ENCODE measurements at places on chromosomes 1 and 21.

- no peak for DNase-seq
Measured at GRCh38 chr1:209222826-209223225, 360.7 kb upstream of the CAMK1G start.

GRCh38 chr1:91120936-91121335, 99.1 kb upstream of the ZNF644 start:
- DNase-seq, result peak; percentile 26

- peak; percentile 50 for DNase-seq
Measured at GRCh38 chr1:181127898-181128453, 39.5 kb downstream of the IER5 start.

GRCh38 chr1:175443332-175443731, 250.8 kb upstream of the KIAA0040 start:
- no peak for DNase-seq

DNA sequence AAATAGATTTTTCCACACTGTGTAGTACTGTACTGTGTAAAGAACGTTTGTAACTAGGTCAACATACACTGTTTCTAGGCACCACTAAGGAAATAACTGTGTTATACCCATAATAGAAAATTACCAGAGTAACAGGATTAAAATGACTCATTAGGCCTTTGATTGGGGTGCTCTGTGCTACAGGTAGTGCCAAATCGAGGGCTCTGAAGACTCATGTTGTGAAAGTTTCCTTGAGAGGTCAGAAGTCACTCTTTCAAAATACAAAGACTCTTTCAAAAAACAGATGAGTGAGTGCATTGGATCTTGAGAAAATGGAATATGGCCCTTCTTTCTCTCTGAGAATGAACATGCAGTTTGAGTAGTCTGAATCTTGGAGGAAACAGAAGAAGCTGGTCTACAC, 143.0 kb downstream of the MRPL39 start:
- DNase-seq, result no peak

DNA sequence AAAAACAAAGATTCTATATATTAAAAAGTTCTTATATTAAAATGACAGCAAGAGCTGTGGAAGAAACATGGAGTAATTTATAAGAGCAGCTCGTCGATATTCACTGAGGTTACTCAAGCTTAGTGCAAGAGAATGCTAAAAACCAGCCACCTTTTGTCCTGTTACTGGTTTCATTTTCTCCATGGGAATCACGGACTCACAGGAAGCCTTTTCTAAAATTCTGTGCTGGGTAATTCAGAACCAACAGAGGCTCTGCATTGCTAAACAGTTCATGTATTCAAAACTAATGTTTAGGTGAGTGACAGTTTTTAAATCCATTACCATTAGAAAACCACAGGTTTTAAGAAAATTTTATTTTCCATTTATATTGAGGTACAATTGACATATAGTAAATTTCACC, 147.8 kb upstream of the MAP1LC3C start:
- DNase-seq, result no peak

DNA sequence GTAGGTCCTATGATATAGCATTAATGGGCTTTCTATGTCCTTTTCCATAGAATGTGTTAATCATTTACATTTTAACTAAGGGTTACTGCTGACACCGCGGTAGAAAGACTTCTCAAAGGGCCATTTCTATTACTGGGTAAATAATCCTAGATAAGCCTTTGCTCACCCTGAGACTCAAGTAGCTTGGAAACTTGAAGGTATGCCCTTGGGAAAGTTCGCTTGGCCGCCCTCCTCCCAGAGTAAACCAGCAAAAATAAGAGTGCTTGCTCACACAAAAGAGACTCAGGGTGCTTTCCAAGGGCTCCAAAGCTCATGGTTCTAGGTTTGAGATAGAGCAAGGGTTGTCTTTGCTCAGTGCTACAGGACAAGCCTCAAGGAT, 85.8 kb upstream of the TMPRSS2 start:
- no peak for DNase-seq

GRCh38 chr1:203439131-203439730, 36.4 kb upstream of the PRELP start:
- no peak for DNase-seq

DNA sequence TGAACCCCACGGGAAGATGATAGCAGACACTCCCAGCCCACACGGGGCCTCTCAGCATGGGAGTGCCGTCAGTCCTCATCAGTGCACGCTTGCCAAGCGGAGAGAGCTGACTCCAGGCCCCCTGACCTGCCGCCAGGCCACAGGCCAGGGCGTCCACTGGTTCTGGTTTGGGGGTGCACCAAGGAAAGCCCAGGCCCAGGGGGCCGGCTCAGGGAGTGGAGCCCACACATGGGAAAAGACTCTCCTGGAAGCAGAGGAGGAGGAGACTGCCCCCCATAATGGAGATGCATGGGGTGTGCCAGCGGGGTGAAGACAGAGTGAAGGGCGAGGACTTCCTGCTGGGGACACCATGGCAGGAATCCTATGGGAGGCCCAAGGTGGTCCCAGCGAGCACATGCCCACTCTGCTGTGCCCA, 6.4 kb downstream of the TRIM11 start:
- no peak for DNase-seq

DNA sequence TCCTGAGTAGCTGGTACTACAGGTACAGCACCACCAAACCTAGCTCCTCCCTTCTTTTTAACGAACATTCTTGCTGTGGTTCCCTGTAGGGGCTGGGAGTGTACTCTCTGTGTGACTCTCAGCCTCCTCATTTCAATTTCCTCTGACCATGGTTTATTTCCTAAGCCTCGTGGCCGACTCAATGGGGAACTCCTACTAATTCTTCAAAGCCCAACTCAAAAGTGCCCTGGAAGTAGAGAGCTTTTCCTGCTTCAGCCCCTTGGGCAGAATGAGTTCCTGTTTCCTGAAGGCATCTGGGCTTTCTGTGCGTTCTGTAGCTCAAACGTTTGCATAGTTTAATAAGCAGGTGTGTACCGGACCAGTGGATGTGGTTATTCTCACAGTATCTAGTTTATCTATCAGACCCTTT, 70.9 kb upstream of the ACOT11 start:
- no peak for DNase-seq

DNA sequence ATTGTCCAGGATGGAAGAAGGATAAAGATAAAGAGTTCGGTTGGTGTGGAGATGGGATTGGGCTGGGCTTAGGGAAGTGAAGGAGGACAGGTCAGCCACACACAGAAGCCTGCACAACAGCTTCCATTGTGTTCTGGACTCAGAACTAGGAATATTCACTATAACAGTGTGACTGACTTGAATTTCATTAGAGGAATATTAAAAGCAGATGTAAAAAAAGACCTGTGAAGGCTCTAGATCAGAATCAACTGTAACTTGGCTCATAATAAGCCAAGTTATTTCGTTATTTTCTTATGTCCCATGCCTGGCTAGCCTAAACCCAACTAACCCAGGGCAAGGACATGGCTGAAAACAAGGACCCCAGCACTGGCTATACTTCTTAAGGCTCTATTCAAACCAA, 56.6 kb upstream of the GPR88 start:
- no peak for DNase-seq

GRCh38 chr1:207364614-207365013, 43.1 kb downstream of the CD55 start:
- no peak for DNase-seq

DNA sequence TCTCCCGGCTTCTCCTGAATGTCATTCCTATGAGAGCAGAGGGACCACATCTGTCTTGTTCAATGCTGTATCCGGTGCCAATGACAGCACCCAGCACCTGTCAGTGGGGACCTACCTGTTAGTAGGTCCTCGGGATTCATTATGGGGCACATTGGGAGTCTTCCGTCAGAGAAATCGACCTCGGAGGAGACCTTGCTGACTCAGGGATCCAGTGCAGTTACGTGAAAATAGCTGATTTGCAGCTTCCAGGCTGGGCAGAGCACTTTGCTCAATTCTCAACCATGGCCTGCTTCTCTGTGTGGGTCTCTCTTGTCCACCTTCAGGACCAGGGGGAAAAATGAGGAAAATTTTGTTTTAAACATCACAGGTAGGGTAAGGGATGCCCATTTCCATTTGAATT, 130.2 kb downstream of the PRDM2 start:
- DNase-seq, result no peak

DNA sequence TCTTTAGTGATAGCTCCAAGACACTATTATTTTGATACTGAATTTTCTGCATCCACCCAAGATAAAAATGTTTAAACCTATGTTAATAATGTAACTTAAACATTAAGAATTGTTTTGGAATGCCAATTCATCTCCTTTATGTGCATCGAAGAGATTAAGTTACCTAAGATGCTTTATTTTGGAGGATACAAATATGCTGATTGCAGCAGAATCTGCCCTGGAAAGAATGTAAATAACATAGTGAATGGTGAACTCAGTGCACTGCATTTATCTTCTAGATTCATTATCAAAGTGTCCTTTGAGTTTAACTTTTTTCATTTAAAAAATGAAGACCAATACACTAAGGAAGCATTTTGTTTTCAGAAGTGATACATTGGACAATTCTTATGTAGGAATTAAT, 757.2 kb downstream of the MRPL39 start:
- no peak for DNase-seq

DNA sequence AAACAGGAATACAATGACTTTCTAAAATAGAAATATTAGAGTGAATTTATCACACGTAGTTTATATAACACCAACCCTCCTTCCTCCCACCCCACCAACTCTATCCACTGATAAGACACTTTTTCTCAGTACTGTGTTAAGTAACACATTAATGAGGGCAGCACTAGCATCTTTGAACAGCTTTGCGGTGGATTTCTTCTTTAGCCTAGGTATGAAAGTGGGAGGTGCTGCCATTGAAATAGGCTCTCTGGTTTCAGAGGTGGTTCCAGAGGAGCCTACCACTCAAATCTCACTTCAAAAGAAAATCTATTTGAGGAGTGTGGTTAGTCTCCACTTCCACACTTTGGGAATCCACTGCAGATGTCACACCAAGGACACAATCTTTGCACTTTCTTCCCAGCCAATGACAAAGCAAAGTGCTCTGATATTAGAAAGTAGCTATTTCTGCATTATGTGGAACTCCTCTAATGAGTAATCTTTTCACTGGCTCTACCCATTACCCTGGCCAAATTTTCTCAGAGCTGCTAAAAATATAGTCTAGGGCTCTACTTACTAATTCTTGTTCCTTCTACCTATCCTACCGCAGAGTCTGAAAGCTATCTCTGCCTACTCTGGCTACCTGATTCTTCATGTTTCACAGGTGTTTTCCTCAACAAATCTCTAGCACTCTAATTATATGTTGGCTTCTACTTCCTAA, 1667.8 kb downstream of the MRPL39 start:
- no peak for DNase-seq

GRCh38 chr1:56415720-56416119, 163.6 kb downstream of the PLPP3 start:
- DNase-seq, result no peak

DNA sequence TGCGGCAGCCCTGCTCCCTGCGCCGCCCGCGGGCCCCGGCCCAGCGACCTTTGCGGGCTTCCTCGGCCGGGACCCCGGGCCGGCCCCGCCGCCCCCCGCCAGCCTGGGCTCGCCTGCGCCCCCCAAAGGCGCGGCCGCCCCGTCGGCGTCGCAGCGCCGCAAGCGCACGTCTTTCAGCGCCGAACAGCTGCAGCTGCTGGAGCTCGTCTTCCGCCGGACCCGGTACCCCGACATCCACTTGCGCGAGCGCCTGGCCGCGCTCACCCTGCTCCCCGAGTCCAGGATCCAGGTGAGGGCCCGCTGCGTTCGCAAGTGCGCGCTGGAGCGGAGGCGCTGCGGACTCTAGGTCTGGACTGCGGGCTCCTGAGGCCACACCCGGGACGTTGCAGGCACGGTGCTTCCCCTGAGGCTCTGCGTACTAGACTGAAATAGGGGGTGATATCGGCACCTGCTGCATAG, 351 bp downstream of the MIXL1 start:
- DNase-seq, result peak; percentile 68

GRCh38 chr1:94031154-94031553, 89.8 kb downstream of the ABCA4 start:
- no peak for DNase-seq

DNA sequence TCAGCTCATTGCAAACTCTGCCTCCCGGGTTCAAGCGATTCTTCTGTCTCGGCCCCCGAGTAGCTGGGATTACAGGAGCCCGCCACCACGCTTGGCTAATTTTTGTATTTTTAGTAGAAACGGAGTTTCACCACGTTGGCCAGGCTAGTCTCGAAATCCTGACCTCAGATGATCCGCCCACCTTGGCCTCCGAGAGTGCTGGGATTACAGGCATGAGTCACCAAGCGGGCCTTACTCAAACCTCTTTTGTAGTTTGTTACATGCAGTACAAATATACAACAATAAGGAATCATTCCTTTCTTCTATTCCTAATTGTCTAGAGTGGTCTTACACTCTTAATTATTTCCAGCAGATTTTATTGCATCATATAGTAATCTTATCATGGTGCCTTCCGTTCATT, 16.6 kb downstream of the SPATA17 start:
- no peak for DNase-seq

DNA sequence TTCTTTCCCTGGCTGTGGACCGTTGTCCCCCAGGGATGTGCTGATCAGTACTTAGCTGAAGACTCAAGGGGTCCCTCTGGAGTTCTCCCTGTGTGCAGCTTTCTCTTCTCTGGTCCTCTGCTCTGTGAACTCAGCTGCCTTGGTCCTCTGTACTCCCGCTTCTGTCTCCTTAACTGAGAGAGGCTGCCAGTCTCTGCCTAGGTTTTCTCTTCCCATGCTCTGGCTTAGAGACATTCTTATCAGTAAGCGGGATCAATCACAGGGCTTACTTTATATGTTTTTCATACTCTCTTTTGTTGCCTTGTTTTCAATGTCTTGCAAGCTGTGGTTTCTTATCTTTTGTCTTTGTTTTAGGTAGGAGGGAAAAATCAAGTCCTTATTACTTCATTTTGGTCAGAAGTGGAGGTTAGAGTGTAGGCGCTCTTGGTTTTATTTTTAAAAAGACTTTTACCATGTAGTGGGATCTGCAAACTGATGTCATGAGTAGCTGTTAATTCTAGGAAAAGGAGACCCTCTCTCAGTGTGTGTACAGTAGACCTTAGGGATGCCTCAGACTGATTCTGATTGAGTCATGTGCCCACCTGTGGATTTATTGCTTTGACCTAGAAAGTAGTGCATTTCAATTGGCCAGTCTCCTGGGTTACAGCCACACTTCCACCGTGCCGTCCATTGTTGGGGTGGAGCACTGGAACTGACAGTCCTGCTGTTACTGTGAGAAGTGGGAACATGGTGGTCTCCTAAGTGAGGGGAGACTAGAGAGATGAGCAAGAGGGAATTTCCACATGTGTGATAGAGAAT, 46.6 kb downstream of the TTC3 start:
- peak; percentile 41 for DNase-seq

- DNase-seq, result peak; percentile 78
Measured at GRCh38 chr1:236753516-236753915, 41.6 kb upstream of the MTR start.

- no peak for DNase-seq
Measured at GRCh38 chr1:81183553-81183952, 617.2 kb upstream of the ADGRL2 start.

- DNase-seq, result no peak
Measured at GRCh38 chr1:195617106-195617505, 991.1 kb downstream of the KCNT2 start.

GRCh38 chr1:68831281-68831680, 334.4 kb upstream of the DEPDC1 start:
- no peak for DNase-seq

GRCh38 chr1:171654942-171655745, 2.7 kb upstream of the MYOC start:
- peak; percentile 69 for DNase-seq
